ENCODE measurements at places on chromosomes 12 and 14. TPM values are rescaled to one million over a fixed set of nuclear protein-coding genes. Genes with fewer than 3 reads are reported as not detected.

The RPGRIP1 gene
- polyA plus RNA-seq = not detected

The STON2 gene
- 3.4 TPM for polyA plus RNA-seq

The NPAS3 gene
- 0.11 TPM for polyA plus RNA-seq

The GPATCH2L gene
- polyA plus RNA-seq = 21.4 TPM

The MANSC4 gene
- polyA plus RNA-seq = not detected

The SIRT4 gene
- polyA plus RNA-seq = 5.5 TPM

The CIROP gene
- polyA plus RNA-seq = not detected

DNA sequence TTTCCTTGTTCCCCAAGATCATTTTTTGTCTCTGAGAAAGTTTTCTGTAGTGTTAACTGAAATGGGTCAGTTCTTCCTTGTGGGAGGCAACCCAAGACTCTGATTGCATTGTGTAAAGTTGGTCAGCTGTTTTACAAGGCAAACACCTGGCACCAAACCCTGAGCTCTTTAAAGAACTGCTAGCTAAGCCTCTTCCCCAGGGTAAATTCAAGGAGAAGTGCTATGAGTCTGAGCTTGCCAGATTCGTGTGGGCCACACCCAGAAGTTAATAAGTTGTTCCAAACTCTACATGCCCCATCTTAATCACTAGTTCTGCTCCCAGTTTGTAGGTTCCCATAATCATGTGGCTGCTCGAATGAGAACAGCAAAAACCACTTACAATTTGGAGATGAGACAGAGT lies 214.5 kb downstream of the BTG1 start:
- H3K27me3 ChIP-seq = no peaks in the 10 kb centered on the region
- no peaks in the 10 kb centered on the region for H3K4me1 ChIP-seq
- peak overlapping the region; percentile 30 for H3K27ac ChIP-seq
- no peak overlapping the region for H3K4me3 ChIP-seq
- peak; percentile 8 for DNase-seq

DNA sequence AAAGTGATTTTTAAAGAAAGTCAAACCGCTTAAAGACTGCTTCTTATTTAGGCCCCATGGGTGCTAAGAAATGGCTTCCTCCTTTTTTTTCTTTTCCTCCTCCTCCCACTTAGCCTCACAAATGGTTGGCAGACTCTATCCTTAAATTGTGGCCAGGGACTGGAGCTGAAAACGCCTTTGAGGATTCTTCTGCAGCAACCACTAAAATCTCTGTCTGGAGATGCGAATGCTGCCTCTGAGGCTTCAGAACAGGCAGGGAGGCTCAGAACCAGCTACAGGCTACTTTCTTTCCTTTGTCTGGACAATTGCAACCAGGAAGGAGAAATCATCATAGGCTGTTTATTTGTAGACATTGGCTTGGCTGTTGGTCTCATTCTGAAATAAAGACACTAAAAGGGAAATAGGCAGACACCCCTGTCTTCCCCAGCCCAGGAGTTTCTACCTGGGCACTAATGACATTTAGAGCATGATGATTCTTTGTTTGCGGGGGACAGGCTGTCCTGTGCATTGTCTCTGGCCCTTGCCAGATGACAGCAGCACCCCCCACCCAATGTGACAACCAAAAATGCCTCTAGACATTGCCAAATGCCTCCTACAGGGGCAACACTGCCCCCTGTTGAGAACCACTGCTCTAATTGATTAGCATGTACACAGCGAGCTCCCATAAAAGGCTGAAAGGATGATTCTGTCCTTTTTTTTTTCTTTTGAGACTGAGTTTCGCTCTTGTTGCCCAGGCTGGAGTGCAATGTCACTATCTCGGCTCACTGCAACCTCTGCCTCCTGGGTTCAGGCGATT lies 50.3 kb downstream of the MAP1LC3B2 start:
- H3K4me3 ChIP-seq = no peak overlapping the region
- H3K36me3 ChIP-seq = no peaks in the 10 kb centered on the region
- H3K27ac ChIP-seq = no peak overlapping the region
- no peak for DNase-seq
- no peaks in the 10 kb centered on the region for H3K4me1 ChIP-seq
- H3K27me3 ChIP-seq = no peaks in the 10 kb centered on the region

DNA sequence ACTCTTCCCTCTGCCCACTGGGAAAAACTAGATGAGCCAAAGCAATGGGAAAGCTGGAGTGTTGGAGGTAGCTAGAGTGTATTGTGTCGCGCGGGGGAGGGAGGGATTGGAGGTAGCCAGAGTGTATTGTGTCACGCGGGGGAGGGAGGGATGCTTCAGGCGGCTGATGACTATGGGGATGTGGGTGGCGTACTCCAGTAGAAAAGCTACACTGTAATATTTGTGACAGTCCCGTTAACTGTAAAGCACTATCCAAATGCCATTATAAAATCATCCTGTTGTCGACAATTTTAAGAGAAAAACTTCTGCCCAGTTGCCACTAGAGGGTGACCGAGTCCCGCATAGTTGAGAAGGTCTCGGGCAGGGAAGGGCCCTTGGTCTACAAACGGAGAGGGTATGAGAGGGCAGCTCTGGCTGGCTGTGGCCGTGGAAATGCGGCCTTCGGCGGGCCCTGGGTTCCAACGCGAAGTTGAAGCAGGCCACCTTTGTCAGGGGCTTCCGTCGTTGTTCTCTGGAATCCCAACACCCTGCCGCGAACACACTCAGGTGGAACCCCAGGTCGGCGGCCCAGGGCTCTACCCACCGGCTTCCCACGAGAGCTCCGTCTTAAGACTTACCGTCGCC lies 15.1 kb upstream of the PLEK2 start:
- no peaks in the 10 kb centered on the region for H3K36me3 ChIP-seq
- no peaks in the 10 kb centered on the region for H3K27me3 ChIP-seq

GRCh38 chr12:121128908-121129810 lies 3.5 kb upstream of the P2RX7 start:
- H3K4me3 ChIP-seq = no peak overlapping the region
- peak overlapping the region; percentile 14 for H3K27ac ChIP-seq
- H3K27me3 ChIP-seq = no peaks in the 10 kb centered on the region
- DNase-seq = peak; percentile 26
- no peaks in the 10 kb centered on the region for H3K36me3 ChIP-seq
- peaks cover 11% of the 10 kb centered on the region for H3K4me1 ChIP-seq

DNA sequence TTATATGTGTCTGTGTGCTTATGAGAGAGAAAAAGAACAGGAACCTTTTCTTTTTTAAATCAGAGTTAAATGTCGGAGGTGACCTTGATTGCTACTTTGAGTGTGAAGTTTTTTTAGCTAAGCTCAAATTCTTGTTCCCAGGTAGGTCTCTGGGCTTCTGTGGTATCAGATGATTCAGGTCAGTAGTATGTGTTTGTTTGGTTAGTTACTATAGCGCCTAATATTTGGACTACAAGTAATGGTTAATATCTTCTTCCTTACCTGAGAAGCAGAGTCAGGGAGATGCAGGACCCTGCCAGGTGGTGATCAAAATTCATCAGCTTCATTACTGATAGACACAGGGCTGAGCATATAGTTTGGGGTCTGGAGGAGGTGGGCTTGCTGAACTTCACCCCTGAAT lies 30.8 kb downstream of the ADCK1 start:
- H3K27me3 ChIP-seq = no peaks in the 10 kb centered on the region
- DNase-seq = no peak
- H3K27ac ChIP-seq = no peak overlapping the region

DNA sequence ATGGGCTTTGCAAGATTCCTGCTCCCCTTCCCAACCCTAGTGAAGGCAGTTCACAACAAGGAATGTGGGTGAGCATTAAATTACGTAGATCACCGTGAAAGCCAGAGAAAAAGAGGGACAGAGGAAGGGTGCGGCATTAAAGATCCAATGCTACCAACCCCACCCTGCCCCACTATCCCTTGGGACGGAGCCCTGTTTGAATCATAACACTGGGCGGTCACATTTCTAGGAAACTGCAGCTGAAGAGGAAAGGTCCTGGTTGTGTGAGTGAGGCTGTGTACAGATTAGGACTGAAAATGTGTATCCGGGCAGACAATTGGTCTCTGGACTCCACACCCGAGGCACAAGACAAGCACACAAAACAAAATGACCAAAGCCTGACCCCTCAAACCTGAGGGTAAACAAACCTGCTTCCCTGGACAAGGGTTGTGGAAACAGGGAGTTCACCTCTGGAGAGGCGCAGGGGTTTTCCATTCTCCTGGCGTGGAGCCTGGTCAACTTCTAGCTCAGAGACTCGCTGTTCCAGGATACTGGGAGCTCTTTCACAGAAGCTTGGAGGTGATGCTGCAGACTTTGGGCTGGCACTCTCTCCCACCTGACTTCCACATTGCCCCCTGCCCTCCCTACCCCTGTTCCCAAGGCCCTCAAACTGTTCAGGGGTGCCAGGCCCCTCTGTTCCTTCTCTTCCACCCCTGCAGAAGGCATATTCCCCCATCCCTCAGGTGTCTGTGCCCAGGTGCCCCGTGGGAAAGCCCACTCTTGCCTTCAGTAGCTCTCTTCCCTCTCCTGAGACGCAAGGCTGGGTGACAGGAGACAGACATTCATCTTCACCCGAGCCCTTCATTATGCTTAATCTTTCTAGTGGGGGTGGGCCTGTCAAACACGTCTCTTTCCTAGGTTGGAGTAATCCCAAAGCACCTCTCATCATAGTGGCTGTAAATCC lies 16.5 kb downstream of the NINJ2 start:
- H3K4me3 ChIP-seq = no peak overlapping the region
- H3K36me3 ChIP-seq = no peaks in the 10 kb centered on the region
- H3K4me1 ChIP-seq = peaks cover 27% of the 10 kb centered on the region

DNA sequence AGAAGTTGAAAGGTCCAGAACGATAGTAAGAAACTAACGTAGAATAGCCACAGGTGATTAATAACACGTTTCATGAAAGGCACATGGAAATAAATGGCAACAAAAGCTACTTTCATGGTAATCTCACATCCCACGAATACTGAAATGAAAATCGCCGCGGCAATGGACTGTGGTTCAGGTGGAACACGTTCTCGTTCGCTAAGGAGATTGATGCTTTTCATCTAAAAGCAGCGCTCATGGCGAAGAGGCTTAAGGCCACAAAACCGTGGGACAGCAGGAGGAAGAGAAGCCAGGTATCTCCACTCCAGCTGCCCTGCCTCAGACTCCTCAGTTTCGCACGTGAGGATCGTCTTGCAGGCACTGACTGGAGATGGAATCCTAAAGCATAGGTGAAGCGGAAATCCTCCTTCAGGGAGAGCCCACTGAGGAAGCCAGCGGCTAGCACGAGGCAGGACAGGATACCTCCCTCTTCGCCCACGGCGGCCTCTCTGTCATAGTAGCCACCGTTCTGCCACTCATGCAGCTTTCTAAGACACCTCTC lies 696 bp upstream of the GPHN start:
- H3K27me3 ChIP-seq = no peaks in the 10 kb centered on the region
- peaks cover 11% of the 10 kb centered on the region for H3K4me1 ChIP-seq

DNA sequence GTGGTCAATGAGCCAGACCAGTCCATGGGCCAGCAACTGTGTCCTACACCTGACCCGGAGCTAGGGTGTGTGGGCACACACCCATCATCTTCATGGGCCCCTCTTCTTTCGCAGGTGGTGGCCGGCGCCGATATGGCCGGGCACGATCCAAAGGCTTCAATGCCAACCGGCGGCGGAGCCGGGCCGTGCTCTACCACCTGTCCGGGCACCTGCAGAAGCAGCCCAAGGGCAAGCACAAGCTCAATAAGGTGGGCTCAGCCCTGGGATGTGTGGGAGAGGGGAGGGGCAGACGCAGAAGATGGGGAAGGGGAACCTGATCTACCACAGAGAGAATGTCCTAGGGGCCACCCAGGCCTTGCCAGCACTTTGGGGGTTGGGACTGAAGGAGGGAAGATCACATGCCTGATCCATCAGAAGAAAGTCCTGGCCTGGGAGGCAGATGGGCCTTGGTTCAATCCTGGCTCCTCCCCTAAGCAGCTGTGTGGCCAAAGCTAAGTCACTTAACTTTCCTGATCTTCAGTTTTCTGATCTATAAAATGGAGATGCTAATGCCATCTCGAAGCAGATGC lies 3.8 kb downstream of the KCNH3 start:
- H3K4me3 ChIP-seq = no peak overlapping the region
- no peaks in the 10 kb centered on the region for H3K36me3 ChIP-seq
- H3K4me1 ChIP-seq = peaks cover 10% of the 10 kb centered on the region
- no peak for DNase-seq
- no peak overlapping the region for H3K27ac ChIP-seq

DNA sequence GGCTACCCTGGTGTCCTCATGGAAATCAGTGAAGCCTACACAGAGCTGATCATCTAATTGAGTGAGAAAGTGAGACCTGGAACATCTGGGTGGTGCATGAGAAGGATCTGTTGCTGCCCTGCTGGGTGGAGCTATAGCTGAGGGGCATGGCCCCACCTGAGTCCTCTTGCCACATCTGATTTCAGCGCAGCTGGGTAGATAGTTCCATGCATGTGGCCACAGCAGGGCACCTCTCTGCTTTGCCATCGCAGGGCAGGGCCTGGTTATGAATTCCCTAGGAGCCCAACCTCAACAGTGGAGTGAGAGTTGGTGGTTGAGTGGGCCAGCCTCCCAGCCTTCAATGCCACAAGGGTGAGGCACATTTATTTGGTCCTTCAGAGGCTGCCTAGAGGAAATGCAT lies 407.8 kb downstream of the BCL11B start:
- H3K36me3 ChIP-seq = no peaks in the 10 kb centered on the region
- no peaks in the 10 kb centered on the region for H3K27me3 ChIP-seq
- no peaks in the 10 kb centered on the region for H3K4me1 ChIP-seq
- no peak for DNase-seq
- no peak overlapping the region for H3K4me3 ChIP-seq
- H3K27ac ChIP-seq = no peak overlapping the region

DNA sequence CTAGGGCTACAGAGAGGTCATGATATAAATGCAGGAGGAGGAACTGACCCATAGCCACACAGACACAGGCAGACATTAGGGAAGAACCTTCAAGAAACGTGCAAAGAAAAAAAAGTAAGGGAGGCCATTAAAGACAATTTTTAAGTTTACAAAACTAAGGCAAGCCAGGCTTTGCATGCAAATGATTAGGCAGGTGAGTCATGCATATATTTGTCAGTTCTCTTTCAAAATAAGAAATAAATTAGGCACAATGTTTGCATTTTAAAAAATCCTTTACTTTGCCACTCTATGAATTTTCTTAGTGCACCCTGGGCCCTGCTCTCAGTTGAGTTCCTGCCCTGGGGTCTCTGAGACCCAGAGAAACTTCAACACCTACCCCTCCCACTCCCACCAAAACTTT lies 75.0 kb downstream of the PRMT8 start:
- no peak overlapping the region for H3K4me3 ChIP-seq
- no peak overlapping the region for H3K27ac ChIP-seq
- no peaks in the 10 kb centered on the region for H3K4me1 ChIP-seq
- no peaks in the 10 kb centered on the region for H3K36me3 ChIP-seq

DNA sequence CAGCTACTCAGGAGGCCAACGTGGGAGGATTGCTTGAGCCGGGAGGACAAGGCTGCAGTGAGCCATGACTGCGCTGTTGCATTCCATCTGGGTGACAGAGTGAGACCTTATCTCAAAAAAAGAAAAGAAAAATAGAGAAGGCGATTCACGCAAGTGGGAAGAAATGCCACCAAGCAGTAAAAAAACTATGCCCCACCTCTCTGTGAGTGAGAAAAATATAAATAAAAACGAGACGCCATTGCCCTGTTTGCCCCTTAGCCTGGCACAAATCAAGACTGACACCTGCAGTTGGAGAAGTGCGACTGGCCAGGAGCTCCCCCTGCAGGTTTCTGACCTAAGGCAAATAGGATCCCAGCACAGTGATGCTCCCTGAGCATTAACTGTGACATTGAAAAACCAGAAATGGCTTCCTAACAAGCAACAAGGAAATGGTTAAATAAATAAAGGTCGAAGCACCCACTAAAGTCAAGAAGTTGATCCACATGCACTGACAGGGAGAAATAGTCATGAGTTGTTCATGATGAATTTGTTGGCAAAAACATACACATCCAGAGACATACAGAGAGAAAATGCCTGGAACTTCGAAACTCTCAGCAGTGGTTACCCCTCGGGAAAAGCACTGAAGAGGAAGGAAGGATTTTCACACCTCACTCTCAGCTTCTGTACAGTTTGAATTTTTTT lies 21.1 kb downstream of the GSC start:
- peak; percentile 50 for DNase-seq
- H3K27me3 ChIP-seq = peaks cover 3% of the 10 kb centered on the region
- no peaks in the 10 kb centered on the region for H3K36me3 ChIP-seq
- no peak overlapping the region for H3K27ac ChIP-seq
- H3K4me1 ChIP-seq = no peaks in the 10 kb centered on the region
- H3K4me3 ChIP-seq = no peak overlapping the region
